ENCODE measurements at places on chromosomes 7 and 10.

DNA sequence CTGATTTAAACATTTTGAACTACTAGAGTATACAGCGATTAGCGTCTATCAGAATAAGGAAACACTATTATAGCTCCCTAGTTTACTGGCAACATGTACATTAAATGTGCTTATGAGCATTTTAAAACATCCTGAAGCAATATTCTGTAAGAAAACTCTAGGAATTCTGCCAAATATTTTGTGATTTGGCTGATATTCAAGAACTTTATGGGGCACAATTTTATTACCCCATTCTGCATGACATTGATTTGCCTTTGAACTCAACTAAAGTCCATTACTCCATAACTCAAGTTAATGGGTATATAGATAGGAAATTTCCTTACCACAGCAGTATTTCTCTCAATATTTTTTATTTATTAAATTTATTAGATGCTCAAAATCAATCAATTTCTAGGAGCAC, 369.9 kb upstream of the KCND2 start:
- no peak for DNase-seq

- no peak for DNase-seq
Measured at GRCh38 chr7:10211016-10211415, 762.7 kb upstream of the PHF14 start.

DNA sequence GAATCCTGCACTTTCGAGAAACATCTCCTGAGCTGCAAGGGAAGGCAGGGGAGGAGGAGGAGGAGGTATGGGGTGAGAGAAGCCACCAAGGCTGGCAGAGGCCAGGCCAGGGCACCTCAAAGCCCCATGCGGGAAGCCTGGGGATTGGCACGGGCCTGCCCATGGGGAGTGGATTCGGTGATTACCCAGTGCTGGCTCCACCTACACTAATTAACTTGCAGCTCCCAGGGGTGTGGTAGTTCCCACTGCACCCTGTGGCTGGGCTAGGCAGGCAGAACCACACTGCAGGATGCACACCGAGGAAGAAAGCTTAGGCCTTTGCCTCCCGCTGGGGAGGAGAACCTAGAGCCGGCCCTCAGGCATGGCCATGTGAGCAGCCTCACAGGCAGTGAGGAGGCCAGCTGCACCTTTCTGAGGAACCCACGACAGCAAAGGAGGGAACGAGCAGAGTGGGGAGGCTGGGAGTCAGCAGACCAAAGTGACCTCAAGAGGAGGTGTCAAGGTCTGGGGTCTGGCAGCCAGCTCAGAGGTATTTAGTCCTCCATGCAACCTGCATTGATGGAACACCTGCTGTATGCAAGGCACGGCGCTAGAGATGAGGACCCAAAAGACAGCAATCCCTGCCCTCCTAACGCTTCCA, 27.2 kb downstream of the GRID1 start:
- DNase-seq: no peak

GRCh38 chr10:100053686-100054460, 27.8 kb downstream of the CPN1 start:
- no peak for DNase-seq

GRCh38 chr10:104334965-104335650, 3.2 kb downstream of the ITPRIP start:
- no peak for DNase-seq

Measured in GM23248 (cell line).